ENCODE measurements at places on chromosomes 1 and 21. TPM values are rescaled to one million over a fixed set of nuclear protein-coding genes. Genes with fewer than 3 reads are reported as not detected.

Gene ADAM30
- not detected for total RNA-seq

Gene BACE2
- total RNA-seq = 204 TPM

Gene KRTCAP2
- total RNA-seq = 119 TPM

Gene IL20
- total RNA-seq = not detected

Gene LCE1B
- not detected for total RNA-seq

DNA sequence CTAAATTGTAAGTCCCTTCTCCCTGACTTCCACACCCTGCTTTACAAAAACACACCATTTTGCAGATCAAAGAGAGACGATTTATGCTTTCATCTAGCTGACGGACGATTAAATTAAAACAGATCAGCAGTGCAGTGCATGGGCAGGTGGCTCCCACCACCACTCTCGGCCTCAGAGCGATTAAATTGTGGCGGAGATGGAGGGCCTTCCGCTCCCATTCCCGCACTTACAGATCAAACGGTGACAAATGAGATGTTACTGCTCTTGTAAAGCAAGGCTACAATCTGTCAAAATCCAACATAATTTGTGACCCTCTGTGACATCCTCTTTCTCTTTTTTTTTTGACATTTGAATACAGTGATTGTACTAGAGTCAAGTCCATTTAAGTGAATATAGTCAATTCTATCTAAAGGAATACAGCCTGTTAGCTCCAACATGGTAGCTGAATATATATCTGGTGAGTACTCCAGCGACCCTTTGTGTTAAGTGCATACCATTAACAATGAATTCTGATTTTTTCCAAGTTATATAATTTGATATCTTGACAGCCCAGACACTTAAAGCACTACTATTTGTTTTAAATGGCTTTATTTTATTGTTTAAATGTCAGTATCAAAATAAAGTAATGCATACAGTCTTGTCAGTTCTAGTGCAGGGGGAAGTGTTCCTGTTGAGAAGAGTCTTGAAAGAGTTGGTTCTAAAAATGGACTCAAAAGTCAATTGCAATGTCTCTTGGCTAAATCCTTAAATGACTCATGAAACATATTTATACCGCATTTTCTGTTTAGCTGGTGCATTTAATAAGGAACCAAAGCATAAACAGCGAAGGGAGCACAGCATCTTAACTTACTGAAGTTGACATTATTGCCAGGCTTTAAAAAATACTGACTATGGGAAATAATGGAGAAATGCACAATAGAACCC, 109.0 kb downstream of the ESRRG start:
- DNase-seq = no peak

- no peak for DNase-seq
Observed at GRCh38 chr21:33433425-33434114, 30.4 kb downstream of the IFNGR2 start.

DNA sequence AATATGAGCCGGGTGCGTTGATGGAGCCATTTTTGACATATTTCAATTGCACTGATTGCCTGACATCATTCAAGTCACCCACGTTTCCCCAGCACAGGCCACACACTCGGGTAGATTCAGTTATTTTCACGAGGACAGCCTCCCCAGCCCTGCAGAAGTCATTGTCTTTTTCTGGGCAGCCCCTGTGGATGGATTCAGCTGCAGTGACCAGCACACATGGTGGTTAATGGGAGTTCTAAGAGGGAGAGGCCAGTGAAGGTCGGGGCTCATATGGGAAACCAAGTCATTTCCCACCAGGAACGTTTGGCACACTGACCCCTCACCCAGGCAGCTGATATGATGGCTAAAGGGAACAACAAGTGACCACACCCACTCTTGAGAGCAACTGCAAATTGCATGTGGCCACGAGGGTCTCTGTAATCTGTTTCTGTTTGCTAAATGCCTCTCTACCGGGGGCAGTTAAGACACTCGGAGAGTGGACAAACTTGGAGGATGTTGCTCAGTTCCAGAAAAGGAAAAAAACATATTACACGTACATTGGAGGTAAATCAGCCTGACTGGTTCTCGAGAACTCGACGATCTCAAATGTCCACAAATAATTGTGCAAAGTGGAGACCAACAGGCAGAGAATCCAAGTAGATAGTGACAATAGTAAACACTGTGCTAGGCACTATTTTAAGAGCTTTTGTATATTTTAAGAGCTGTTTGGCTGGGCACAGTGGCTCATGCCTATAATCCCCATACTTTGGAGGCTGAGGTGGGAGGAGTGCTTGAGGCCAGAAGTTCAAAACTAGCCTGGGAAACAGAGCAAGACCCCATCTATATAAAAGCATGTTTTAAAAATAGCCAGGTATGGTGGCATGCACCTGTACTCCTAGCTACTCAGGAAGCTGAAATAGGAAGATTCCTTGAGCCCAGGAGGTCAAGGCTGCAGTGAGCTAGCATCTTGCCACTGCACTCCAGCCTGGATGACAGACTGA, 167.2 kb upstream of the IRF2BP2 start:
- DNase-seq = no peak

DNA sequence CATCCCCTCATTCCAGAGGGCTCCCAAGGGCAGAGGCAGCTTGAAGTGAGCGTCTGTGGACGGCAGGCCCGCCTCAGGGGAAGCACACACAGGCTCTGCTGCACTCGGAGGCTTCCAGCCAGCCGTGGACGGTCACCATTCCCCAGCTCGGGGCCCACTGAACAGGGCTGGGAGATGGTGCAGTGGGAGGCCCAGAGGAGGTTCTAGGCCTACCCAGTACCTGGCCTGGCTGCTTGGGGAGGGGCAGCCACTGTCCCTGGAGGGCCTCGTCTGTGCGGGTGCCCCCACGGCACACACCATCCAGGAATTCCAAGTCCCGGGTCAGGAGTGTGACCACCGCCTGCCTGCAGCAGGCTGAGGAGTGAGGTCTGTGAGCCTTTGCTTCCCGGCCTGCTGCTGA, 80.4 kb downstream of the SIK1 start:
- no peak for DNase-seq

- DNase-seq = no peak
Observed at GRCh38 chr1:226872437-226872836, 2.0 kb downstream of the PSEN2 start.

DNA sequence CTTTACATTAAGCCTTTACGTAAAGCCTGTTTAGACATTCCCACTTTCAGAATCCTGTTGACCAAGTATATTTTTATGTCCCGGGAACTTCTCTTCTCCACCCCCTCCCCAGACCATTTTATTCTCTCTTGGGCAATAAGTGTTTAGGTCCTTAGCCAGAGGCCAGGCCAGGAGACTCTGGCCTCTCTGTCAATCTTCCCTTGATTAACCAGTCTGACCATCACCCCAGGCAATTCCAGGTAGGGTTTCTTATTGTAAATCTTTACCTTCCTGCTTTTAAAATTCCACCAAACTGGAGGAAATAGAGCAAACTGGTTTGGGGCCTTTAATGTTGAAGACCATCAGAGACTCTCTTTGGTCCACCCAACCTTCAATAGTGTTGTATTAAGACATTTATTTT, 12.2 kb upstream of the IFI6 start:
- no peak for DNase-seq

GRCh38 chr1:67188137-67188536, 21.9 kb downstream of the IL23R start:
- DNase-seq = no peak

- DNase-seq = no peak
Observed at GRCh38 chr1:49854741-49855140, 169.0 kb downstream of the AGBL4 start.

DNA sequence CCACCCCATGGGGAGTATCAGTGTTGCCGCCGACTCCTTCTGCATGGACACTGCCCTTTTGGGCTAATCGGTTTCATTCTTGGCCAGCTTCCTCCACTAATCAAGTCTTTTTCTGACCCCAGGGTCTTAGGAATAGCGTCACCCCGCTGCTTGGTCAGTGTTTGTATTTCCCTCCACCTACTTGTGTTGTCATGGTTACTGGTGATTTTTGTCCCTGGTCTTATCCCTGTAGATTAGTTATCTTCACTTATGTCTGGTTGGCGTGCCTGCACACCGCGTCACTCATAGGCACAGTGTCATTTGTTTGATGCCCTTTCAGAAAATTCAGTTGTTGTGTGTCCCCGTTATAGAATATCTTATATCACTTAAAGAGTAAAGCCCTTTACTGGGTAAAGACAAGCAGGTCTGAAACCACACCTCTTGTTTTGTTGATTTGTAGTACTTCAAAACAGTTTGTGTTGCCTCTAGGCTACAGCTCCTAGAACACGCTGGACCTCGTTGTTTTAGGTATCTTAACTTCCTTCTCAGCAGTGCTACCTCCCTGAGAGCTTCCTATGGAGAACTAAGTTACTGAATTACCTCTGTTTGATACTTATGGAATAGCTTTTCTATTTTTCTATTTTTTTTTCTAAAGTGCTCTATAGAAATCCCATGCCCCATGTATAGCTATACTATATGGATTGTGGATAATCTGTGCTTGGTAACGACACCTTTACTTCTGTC, 868 bp downstream of the PPP1R12B start:
- no peak for DNase-seq

- DNase-seq = no peak
Observed at GRCh38 chr1:105632342-105633196, 1423.9 kb upstream of the PRMT6 start.

All from sigmoid colon (tissue), 7 donors.